ENCODE measurements at places on chromosomes 6 and 20.

- DNase-seq = no peak
Observed at GRCh38 chr6:34535199-34535598, 20.9 kb downstream of the SPDEF start.

DNA sequence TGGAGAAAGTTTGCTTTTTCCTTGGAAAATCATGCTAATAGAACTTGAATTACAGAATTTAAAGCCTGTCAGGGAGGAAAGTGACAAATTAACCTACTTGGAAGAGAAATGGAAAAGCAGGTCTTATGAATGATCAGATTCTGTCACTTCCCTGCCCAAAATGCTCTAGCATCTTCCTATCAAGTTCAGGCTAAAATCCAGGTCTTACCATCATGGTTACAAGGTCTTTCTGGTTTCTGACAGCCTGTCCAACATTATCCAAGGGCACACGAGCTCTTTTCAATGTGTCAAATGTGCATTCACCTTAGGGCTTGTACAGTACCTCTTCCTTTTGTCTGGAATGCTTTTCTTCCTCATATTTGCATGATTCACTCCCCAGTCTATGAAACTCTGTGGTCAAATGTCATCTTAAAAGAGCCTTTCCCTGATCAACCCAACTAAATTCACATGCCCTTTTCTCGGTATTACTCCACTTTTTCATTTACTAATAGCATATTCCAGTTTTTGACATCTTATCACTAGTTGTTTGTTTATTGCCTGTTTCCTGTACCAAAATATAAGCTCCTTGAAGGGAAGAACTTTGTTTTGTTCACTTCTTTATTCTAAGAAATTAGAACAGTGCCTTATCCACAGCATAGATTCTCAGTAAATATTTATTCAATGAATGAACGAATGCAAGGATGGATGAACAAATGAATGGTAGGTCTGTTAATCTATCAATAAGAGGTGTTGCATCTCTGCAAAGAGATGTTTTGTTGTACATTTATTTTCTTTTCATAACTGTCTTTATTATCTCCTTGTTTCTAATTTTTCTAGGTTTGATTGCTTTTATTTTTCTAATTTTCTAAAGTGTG, 139.5 kb downstream of the BCAS1 start:
- DNase-seq = peak; percentile 30

GRCh38 chr20:47660602-47660905, 124.7 kb downstream of the SULF2 start:
- DNase-seq = no peak

DNA sequence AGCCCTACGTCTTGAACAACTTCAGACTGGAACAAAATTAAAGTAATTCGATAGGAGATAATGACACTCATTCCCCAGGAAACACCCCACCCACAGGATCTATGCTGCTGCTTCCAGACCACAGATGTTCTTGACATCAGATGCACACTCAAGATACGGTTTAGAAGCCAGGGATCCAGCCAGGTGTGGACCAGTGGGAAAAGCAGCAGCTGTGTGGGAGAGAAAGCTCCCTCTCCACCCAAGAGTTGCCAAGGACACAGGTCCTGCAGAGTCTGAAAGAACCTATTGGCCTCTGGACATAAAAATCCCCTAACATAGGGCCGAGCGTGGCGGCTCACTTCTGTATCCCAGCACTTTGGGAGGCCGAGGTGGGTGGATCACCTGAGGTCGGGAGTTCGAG, 91.7 kb upstream of the NFATC2 start:
- DNase-seq = no peak

DNA sequence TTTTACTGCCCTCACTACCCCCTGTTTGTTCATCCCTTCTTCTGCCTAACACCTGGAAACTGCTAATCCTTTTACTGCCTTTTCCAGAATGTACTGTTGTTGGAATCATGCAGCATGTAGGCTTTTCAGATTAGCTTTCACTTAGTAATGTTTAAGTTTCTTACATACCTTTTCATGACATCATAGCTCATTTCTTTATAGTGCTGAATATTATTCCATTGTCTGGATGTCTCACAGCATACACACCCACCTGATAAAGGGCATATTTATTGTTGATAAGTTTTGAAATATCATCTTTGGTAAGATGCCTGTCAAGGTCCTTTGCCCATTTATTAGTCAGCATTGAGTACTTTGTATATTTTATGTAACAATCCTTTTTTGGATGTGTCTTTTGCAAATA, 588.2 kb upstream of the NRSN1 start:
- no peak for DNase-seq

DNA sequence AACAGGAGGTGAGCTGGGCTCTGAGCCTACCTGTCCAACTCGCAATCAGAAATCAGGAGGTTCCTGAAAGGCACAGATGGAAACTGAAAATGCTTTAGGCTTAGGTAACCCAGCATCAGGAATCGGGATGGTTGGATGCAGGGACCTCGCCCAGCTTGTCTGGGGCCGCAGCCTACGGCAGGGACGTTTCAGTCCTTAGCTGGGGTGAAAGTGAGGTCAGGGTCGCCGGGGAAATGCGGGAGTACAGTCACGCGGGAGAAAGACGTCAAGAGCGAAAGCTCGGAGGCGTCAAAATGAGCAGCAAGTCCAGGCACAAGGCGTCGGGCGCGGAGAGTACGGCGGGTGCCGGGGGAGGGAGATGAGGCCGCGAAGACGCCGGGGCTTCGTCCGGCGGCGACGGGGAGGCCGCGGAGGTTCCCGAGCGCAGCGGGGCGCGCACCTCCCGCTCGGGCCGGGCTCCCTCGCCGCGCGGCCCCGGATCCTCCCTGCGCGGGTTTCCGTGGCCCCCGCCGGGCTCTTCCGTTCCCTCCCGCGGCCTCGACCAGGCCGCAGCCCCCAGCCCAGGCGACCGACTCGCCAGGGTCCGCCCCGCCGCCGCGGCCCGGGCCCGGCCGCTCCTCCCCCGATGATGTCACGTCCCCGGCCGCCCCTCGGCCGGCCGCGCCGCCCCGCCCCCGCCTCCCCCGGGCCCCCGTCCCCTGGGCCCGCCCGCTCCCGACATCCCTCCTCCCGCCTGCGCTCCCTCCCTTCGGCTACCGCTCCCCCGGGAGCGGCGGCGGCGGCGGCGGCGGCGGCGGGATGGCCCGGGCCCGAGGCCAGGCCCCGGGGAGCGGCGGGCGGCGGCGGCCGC, at the start of gene EBF4:
TSS of gene EBF4 (plus strand) at position 745 of the 850 bp plus-strand sequence. CDS start 866 bp downstream, outside the sequence.
- peak; percentile 71 for DNase-seq

GRCh38 chr6:27287751-27288135, 24.3 kb downstream of the POM121L2 start:
- no peak for DNase-seq

DNA sequence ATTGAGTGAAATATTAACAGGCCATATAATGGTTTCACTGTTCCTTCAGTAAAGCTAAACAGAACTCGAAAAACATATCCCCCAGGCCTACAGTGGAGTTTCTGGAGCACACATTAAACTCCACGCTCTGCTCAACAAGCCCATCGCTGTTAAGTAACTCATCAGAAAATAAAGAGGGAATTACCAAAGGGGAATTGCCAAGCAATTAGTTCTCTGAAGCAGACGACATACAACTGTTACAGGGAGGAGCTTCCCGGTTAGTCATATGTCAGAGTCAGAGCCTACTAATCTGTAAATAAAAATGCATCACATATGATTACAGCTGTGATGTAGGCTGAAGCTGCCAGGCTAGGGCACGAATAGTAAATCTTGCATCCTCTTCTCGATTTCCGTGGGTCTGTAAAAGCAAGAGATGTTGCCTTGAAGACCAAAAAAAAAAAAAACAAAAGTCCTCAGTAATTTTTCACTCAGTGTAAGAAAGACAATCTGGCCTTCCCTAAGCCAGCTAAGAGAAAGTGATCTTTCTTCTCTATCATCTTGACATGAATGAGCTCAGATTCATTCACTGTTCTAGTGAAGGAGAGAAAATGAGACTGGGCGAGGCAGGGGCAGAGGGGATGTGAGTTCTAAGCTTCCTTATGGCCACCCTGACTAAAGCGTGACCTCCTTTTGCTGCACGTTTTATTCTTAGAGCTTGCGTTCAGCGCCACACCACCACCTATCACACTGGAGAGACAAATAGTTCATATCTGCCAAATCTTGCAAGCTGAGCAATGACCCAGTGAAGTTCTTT, 13.8 kb downstream of the ATXN1 start:
- peak; percentile 46 for DNase-seq

DNA sequence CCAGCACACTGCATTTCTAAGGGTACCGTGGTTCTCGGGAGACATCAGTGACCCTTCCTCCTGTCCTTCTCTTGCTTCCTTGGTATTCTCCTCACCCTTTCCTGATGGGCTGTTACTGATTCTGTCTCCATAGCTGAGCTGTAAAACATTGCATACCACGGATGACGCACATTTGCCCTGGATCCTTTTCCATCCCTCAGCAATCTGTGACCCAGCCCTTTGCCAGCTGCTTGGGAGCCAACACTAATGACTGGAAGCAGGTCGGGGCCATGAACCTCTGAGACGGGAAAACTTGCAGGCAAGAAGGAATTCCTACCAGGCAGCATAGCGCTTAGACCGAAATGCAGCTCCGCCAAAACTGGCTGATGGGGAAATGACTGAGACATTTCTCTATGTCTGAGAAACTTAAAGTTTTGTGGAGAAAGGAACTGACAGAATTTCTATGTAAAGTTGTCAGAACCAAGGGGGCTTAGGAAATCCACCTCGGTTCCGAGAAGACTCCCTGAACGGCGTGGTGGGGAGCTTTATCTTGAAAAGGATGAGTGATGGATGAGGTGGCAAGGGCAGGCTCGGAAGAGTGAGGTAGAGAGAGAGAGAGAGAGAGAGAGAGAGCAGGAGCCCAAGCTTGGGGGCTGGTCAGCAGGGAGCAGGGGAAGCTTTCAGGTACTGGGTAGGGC, 19.2 kb downstream of the TUBB2B start:
- DNase-seq = peak; percentile 89

DNA sequence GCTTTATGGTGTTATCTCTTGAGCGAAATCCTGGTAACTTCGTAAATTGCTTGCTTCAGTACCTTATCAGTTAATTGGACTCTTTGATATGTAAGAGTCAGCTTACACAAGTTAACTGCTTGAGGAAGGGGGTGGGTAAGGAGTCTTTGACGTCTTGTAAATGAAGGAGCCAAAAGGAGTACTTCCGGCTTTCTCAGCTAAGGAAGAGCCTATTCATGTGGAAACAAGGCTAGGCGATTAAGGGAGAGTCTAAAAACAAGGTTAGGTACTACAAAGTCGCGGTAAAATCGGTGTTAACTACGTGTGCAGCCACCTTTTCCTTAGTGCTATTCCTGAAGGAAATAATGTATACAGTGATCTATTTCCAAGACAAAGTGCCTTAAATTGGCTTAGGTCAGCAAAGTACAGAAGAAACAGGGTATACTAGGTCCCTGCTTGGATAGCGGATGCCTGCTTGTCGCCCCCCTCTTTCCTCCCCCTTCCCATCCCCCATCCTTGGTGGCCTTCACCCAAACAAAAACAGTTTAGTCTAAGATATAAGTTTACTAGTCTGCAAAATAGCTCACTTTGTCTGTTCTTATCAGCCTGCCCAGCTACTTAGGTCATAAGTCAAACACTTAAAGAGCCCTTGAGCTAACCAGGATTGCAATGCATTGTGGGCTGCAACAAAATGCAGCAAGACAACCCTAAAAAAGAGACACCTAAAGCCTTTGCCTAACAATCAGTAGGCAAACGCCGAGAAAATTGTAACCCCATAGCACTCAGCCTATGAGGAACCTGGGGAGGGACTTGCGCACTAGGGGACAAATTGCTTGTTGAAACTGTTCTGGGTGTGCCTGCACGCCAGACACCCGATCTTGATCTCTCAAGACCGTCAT, 147.3 kb downstream of the TRIM27 start:
- no peak for DNase-seq

DNA sequence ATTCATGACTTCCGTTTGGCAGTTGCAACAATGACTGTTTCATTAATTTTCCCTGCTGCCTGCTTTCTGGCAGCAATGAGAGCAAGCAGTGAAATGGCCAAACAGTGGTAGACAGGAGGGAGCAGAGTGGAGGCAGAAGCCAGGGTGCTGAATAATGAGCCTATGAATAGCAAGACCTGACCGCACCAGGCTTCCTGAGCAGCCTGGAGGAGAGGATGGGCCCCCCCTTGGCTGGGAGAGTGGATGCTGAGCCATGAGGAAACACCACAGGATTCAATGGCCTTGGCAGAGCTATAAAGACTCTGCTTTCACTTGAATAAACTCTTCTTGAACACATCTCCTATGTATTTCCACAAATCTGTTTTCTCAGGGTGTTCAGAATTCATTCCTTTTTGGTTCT, 68.1 kb upstream of the SNRPB2 start:
- peak; percentile 13 for DNase-seq

DNA sequence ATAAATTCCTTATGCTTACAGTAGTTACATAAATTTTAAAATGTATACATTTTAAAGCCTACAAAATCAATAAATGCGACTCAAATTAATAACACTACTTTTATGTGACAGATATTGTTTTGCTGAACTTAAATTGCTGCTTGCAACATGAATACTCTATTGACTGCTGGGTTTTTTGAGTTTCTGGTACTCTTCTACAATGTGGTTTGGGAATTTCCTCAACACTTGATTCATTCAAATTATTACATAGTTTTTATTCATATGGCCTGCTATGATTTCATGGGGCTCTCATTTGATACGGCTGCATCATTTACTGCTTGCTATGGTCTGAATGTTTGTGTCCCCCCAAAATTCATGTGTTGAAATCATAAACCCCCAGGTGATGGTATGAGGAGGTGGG, 2.3 kb upstream of the TXLNB start:
- DNase-seq = no peak

DNA sequence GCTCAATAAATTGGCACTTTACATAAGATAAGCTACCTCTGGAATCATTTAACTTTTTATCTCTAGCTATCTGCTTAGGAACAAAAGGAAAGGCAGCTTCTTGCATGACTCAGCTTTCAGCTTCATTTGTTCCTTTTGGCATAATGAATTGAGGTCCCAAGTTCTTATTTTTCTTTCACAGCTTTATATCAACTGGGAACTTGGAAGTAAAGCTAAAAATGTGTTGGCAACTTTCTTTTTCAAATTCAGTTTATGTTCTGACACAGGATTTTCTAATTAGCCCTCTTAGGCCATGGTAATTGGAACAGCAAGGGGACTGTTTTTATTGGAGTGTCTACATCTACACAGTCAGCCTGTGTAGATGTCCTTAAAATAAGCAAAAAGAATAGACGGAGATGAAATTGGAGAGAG, 55.2 kb upstream of the MRAP2 start:
- DNase-seq = no peak

GRCh38 chr20:17749626-17749977, 49.8 kb downstream of the BANF2 start:
- DNase-seq = no peak

DNA sequence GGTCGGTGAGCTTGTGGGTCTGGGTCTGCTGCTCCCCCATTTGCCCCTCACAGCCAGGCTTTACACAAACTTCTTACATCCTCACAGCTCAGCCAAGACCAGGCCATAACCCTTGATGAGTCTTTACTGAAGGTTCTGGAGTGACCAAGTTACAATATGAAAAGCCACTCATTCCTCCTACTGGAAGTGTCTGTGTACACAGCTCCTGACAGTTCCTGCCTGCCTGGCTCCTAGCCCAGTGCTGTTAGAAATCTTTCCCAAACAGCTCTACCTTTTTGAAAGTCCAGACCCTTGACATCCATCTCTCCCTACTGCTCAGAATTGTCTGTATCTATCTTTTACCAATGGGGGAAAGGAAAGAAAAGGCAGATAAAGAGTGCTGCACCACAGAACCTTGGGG, 106.9 kb downstream of the PAX1 start:
- DNase-seq = no peak

GRCh38 chr6:138371452-138371711, 6.3 kb upstream of the SMIM28 start:
- DNase-seq = no peak

- DNase-seq = peak; percentile 35
Observed at GRCh38 chr6:117449549-117450439, 24.1 kb upstream of the ROS1 start.

All from AG20443 (cell line).